ENCODE measurements at places on chromosomes 6 and 20.

GRCh38 chr6:17964633-17965032, 22.8 kb downstream of the KIF13A start:
- no peak for DNase-seq

DNA sequence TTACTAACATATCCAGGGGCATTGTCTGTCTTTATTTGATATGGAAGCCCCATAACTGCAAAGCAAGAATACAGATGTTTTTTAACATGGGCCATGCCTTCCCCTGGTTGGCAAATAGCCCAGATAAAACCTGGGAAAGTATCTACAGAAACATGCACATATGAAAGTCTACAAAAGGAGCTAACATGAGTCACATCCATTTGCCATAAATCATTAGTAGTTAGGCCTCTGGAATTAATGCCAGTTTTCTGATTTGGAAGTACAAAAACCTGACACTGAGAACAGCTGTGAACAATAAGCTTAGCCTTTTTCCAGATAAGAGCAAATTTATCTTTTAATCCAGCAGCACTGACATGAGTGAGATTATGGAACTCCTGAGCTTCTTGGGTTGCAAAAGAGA, 418.0 kb upstream of the IMPG1 start:
- DNase-seq: no peak

GRCh38 chr6:64505312-64505711, 869.7 kb downstream of the PHF3 start:
- no peak for DNase-seq

GRCh38 chr6:51514748-51515402, 572.5 kb downstream of the PKHD1 start:
- DNase-seq: no peak

DNA sequence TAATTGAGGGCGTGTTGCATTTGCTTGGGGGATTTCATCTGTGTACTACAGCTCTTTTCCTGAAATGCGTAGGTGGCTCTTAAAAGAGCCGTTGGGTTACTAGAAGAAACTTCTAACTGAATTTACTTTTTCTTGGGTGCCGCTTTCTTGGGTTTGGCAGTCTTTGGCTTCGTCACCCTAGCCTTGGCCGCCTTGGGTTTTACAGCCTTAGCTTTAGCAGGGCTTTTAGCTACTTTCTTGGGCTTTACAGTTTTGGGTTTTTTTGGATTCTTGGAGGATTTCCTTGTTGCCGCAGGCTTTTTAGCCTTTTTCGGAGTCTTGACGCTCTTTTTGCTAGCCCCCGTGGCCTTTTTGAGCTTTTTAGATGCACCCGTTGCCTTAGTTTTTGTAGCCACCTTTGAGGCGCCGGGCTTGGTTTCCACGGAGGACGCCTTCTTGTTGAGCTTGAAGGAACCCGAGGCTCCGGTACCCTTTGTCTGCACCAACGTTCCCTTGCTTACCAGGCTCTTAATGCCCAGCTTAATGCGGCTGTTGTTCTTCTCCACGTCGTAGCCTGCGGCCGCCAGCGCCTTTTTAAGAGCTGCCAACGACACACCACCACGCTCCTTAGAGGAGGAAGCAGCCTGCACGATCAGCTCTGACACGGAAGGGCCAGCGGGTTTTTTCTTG, 54.5 kb downstream of the TRIM38 start:
- DNase-seq: no peak

GRCh38 chr6:56416247-56416646, 168.9 kb upstream of the COL21A1 start:
- no peak for DNase-seq

- DNase-seq: no peak
Observed at GRCh38 chr6:151661928-151662327, 145.6 kb upstream of the ESR1 start.

GRCh38 chr6:41074692-41075436, 2.1 kb downstream of the NFYA start:
- DNase-seq: no peak

DNA sequence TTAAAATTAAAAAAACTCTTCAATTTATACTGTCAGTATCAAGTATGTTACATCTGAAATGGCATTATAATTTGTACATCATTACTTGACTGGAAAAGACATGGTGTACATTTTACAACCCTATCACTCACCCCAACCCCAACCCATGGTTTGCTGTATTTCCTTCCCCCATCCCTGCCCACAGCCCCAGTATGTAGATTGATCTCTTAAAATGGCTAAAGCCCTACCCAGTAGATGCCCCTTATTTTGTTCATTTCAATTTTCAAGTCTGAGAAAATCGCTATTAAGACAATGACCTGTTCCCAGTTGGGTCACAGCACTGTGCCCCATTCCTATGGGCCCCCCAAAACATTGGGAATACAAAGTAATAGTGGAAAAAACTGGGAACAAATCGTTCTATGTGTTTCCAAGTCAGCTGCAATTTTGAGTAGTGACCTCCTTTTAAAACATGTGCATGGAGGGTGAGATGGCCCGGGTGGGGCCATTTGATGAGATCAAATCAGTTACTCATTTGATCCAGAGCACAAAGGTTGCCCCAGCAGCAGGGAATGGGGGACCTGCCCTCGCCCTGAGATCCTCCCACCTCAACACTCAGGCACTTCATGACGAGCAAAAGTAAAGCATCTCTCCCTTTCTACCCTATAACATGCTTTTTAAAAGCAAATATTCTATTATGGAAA, 13.3 kb downstream of the EZR start:
- no peak for DNase-seq

- no peak for DNase-seq
Observed at GRCh38 chr6:90464507-90464906, 122.4 kb downstream of the MAP3K7 start.

DNA sequence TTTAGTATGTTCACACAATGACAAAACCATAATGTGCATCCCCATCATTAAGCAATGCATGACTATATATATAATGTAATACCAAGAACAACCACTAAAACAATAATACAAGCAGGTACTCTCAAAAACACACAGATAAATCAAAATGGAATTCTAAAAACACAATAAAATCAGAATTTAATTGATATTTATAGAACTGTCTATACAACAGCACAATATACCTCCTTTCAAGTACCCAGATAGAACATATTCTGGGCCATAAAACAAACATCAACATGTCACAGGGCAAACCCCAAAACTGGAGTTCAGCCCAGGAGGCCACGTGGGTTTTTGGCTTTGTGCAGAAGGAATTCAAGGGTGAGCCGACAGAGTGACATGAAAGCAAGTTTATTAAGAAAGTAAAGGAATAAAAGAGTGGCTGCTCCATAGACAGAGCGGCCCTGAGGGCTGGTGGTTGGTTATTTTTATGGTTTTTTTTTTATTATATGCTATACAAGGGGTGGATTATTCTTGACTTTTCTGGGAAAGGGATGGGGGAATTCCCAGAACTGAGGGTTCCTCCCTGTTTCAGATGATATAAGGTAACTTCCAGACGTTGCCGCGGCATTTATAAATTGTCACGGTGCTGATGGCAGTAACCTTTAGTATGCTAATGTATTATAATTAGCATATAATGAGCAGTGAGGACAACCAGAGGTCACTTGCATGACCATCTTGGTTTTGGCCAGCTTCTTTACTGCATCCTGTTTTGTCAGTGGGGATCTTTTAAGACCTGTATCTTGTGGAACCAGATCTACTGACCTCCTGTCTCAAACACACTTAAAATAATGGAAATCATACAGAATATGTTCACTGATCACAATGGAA, 5.6 kb downstream of the RAB23 start:
- DNase-seq: no peak

DNA sequence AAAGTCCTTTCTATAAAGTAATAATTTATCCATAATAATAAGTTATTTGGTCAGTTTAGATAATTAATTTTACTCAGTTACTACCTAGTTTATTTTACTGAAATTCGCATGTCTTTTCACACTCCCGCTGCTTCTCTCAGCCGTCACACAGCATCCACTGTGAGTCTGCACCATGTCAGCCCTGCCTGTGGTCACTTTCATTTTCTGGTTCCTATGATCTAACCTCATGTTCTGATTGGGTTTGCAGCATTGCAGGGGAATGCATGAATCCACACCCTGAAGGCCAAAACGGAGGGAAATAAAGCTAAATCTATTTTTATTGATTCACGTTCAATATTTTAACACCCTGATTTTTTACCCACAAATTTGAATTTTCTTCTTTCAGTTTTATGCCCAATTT, 47.4 kb downstream of the PDE10A start:
- no peak for DNase-seq

GRCh38 chr6:112620812-112621569, 273.9 kb downstream of the RFPL4B start:
- DNase-seq: no peak

DNA sequence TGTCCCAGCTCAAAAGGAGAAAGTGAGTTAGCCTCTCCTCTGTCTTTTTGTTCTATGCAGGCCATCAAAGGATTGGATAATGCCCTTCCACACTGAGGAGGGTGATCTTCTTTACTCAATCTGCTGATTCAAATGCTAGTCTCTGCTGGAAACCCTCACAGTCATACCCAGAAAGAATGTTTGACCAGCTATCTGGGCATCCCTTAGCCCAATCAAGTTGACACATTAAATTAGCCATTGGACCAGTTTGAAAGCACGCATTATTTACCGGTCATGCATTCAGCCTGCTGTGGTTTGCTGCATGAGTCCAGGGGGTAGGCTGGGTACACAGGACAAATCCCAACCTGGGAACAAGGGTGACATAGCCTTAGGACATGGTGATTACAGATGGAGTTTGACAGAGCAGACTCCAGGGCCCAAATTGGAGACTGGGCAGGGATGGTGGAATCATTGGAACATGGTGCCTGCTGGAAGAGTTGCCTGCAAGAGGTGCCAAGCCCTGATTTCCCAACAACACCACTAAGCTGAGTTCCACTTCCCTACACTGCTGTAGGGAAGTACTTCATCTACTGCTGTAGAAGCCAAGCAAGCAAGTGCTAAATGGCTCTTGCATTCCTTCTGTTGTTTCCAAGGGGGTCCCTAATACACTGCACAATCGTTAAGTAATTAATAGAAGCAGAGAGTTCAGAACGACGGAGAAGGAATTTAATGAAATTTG, 87.7 kb downstream of the RNF182 start:
- DNase-seq: no peak

Data from NCI-H1694 (cell line).